ENCODE measurements at places on chromosomes 1 and 21. TPM values are rescaled to one million over a fixed set of nuclear protein-coding genes. Genes with fewer than 3 reads are reported as not detected.

The SLC44A3 gene
- 2.7 TPM for total RNA-seq

The RGL1 gene
- 14.9 TPM for total RNA-seq

The CLIC4 gene
- total RNA-seq, result 265 TPM

The SPATA46 gene
- not detected for total RNA-seq

The KIFAP3 gene
- total RNA-seq, result 62.2 TPM
